ENCODE measurements at places on chromosomes 2 and 18.

DNA sequence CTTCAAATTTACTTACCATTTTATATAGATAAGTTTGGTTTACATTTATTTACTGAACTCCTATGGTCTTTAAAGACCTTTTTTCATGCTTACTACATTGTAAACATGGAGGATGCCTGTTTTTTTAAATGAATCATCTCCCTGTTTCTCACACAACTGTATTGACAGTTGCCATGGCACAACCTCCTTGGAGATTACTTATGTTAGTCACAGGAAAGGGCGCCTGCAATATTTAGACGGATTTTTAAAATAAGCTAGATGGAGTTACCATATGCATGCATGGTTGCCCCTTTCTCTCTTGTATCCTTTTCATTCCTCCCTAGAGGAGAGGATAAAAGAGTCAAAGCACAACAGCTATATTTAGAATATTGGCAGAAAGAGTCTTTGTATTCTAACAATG lies 34.8 kb upstream of the CCDC102B start:
- H3K36me3 ChIP-seq = no peaks in the 10 kb centered on the region
- no peak overlapping the region for H3K4me3 ChIP-seq
- no peak overlapping the region for H3K27ac ChIP-seq
- no peaks in the 10 kb centered on the region for H3K4me1 ChIP-seq
- no peaks in the 10 kb centered on the region for H3K27me3 ChIP-seq

DNA sequence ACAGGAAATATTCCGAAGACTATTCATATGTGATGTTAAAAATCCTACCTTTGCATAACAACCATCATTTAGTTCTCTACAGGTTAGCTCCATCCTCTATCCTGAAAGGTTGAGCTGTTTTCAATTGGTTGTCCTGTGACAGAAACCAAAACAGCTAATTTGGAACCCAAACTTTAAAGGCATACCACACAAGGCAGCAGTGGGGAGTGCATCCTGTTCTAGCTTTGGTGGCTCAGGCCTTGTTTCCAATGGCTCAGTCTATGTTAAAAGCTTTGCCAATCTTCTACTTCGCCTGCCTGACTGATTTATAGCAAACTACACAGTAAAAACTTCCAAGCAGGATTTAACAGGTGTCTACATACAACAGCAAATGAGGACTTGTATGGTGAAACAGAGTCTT lies 3.2 kb downstream of the CD226 start:
- no peaks in the 10 kb centered on the region for H3K27me3 ChIP-seq
- H3K4me1 ChIP-seq = no peaks in the 10 kb centered on the region
- no peak overlapping the region for H3K4me3 ChIP-seq
- no peak overlapping the region for H3K27ac ChIP-seq

DNA sequence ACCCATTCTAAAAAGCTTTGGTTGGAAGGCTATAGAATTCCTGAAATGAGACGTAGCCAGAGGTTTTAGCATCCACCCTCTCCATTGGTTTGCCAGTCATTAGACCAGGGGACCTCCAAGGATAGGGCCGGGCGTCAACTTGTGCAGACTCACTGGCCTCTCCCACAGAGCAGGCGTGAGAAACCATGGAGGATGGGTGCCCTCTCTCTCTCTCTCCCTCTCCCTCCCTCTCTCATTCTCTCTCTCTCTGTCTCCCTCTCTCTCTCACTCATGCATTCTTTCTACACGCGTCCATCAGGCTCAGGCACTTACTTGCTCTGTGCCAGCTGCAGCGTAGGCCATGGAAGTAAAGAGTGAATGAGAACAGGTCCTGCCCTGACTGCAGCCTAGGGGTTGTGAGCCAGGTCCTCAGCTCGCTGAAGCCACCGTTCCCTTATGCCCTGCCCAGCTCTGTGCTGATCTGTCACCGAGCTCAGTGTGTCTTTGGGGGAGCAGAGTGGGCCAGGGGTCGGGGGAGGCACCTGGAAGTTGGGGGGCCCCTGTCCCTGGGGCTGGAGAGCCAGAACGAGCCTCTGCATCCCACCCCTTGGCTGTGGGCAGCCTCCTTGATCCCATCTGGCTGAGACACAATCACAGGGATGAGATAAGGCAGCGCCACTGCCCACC lies 304.4 kb upstream of the HS6ST1 start:
- no peaks in the 10 kb centered on the region for H3K27me3 ChIP-seq
- no peak for DNase-seq
- no peak overlapping the region for H3K4me3 ChIP-seq
- H3K27ac ChIP-seq = no peak overlapping the region
- H3K4me1 ChIP-seq = no peaks in the 10 kb centered on the region

GRCh38 chr2:10305715-10306114 lies 3.0 kb downstream of the HPCAL1 start:
- H3K36me3 ChIP-seq = no peaks in the 10 kb centered on the region
- H3K27ac ChIP-seq = no peak overlapping the region
- H3K4me3 ChIP-seq = no peak overlapping the region
- H3K4me1 ChIP-seq = peaks cover 3% of the 10 kb centered on the region

GRCh38 chr2:209523041-209523740 lies 99.3 kb downstream of the MAP2 start:
- H3K36me3 ChIP-seq = no peaks in the 10 kb centered on the region
- H3K4me3 ChIP-seq = no peak overlapping the region
- no peak overlapping the region for H3K27ac ChIP-seq
- no peaks in the 10 kb centered on the region for H3K4me1 ChIP-seq
- no peak for DNase-seq

DNA sequence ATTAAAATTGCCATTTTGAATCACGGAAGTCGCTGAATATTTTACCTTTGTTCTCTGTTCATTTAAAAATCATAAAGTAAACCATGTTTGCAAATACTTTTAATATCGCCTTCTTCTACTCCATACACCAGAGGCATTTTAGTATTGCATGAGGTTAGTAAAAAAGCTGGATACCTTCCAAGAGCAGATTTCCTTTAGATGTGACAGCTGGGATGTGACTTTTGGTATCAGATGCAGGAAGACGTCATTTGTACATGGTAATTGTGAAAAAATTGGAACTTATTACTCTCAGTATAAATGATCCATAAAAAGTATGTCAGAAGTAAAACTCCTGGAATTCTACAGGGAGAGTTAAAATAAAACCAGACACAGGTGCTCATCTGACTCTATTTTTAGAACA lies 89.5 kb downstream of the SLC4A10 start:
- no peak overlapping the region for H3K4me3 ChIP-seq
- no peak overlapping the region for H3K27ac ChIP-seq
- no peak for DNase-seq
- no peaks in the 10 kb centered on the region for H3K27me3 ChIP-seq

Measured in prostate gland (tissue), 2 donors.